ENCODE measurements at places on chromosomes 16 and 17.

DNA sequence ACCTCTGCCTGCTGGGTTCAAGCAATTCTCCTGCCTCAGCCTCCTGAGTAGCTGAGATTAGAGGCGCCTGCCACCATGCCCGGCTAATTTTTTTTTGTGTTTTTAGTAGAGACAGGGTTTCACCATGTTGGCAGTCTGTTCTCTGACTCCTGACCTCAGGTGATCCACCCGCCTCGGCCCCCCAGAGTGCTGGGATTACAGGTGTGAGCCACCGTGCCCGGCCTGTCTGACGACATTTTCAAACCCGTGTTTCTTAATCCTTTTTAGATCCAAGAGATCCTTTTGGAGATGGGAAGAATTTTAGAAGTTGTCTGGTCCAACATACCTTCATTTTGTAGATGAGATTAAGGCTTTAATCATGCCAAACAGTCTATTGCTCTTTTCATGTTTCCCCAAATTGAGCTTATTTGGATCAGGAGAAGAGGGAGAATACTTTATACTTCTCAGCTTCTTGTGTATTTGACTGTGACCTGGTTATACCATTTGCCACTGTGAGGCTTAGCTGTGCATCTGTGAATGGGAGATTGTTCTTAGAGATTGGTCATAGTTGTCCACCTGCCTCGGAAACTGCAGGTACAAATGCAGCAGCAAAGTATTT is 25.8 kb downstream of the USP10 start:
- DNase-seq, result no peak

DNA sequence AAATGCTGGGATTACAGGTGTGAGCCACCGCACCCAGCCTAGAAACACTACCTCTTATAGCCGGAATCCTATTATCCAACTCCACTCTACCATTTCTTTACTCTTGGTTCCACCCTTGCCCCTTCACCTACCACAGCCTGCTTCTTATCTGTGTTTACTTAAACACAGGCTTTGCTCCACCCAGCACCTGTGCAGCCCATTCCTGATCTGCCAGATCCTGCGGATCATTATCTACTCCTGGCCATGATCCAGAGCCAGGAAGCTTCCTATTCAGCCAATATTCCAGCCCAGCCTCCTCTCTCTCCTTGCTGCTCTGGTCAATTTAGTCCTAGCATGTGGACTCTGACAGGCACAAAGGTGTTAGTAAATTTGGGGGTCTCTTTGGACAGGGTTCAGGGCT is 98.8 kb upstream of the MED13 start:
- DNase-seq, result no peak

DNA sequence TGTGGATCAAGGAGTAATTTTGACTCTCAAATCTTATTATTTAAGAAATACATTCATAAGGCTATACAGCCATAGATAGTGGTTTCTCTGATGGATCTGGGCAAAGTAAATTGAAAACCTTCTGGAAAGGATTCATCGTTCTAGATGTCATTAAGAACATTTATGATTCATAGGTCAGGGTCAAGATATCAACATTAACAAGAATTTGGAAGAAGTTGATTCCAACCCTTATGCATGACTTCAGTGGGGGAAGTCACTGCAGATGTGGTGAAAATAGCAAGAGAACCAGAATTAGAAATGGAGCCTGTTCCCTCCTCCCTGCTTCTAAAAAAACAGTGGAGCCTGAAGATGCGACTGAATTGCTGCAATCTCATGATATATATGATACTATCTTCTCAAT is 36.6 kb upstream of the HNF1B start:
- no peak for DNase-seq

DNA sequence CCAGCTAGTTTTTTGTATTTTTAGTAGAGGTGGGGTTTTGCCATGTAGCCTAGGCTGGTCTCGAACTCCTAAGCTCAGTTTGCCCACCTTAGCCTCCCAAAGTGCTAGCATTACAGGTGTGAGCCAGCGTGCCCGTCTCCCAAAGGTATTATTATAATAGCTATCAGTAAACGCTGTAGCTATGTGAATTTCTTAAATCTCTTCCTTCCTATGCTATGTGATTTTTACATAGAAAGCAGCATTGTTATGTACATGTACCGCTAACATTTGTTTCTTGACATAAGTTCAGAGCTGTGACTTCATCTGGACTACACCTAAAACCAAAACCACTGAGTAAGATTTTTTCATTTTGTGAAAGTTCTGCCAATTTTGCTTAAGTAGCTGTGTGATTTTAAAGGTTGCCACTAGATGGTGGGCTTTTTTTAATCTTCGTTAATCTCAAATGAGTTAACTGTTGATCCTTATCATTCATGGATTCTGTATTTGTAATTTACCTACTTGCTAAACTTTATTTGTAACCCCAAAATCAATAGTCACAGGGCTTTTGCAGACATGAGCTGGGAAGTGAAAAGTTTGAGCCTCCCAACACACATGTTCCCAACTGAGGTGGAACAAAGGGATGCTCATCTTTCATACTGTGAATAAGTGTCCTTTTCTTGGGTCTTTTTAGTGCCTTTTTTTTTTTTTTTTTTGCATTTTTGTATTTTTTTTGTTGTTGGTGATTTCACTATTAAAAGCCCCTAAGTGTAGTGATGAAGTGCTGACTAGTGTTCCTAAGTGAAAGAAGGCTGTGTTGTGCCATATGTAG is 21.9 kb downstream of the PRKAR1A start:
- no peak for DNase-seq

DNA sequence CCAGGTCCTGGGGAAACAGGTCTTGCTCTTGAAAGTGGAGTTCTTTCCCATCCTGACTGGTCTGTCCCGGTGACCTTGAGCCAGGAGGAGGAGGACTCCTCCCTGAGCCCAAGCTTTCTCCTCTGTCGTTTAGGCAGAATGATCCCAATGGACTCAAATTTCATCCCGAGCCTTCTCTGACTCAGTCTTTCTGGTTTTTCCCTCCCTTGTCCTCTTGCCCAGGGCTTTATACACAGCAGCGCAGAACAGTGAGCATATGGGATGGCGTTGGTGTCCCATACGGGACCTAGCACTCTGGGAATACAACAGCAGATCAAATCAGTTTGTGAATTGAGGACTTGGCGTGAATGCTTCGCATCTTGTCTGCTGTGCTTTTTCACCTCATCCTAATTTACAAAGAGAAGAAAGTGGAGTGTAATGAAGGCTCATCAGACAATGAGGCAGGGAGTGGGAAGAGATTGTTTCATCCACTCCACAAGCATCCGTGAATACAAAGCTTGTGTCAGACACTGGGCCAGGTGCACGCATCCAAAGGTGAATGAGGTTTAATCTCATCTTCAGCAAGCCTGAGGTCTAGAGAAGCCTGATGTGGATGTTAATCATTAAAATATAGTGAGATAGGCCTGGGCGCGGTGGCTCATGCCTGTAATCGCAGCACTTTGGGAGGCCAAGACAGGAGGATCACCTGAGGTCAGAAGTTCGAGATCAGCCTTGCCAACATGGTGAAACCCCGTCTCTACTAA is 1.1 kb upstream of the XYLT1 start:
- no peak for DNase-seq

GRCh38 chr17:28279411-28279810 is 39.6 kb upstream of the TMEM97 start:
- DNase-seq, result no peak

- no peak for DNase-seq
Observed at GRCh38 chr17:44170499-44171201, at the start of gene ASB16. Gene ASB16, plus strand, starts transcription at chr17:44170704. Its CDS starts 86 bp downstream, at chr17:44170790.

DNA sequence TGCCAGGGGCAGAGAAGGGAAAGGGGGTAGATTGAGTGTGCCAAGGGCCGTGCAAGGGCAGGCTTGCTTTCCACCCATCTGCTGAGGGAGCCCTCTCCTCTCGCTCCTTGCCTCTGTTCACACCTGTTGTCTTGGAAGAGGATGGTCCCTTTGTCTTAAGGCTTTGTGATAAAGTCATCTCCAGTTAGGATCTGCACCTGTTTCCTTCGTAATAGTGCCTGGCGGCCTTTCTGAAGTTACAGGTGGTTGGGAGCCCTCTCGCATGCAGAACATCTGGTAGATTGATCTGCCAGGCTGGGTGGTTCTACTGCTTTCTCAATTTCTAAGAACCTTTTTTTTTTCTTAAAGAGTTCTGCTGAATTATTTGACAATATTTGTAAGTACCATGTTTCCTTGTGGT is 16.3 kb downstream of the UBFD1 start:
- DNase-seq, result no peak

GRCh38 chr16:30778549-30779244 is 8.3 kb downstream of the ZNF629 start:
- DNase-seq, result no peak

DNA sequence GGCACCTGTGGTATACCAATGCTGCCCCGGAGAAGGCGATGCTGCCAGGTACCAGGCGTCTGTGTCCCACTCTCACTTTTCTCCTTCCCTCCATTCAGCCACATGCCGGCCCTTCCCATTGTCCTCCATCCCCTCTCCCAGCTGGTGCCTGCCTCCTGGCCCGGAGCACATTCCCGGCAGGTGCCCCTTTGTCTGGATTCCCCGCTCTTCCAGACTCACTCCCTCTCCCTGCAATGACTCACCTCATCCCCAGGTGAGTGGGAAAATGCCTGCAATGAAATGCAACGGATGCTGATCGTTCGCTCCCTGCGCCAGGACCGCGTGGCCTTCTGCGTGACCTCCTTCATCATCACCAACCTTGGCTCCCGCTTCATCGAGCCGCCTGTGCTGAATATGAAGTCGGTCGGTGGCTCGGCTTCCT is 10.4 kb upstream of the KDM6B start:
- DNase-seq, result no peak

- no peak for DNase-seq
Observed at GRCh38 chr16:75010427-75010826, 11.6 kb downstream of the ZNRF1 start.

DNA sequence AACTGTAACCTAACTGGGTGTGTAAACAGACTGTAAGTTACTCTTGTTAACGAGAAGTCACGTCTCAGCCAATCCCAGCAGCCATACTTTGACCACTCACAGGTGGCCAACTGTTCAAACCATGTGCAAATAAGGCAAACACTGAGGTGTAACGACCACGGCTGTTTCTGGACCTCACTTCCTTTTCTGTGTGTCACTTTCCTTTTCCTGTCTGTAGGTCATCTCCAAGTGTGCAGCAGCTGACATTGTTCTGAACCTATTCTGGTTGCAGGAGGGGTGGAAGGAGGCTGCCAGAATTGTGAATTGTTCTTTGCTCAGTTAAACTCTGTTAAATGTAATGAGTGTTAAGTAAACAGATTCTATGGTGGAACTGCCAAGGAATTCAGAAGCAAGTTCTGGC is 627.4 kb downstream of the KCNJ2 start:
- DNase-seq, result no peak

DNA sequence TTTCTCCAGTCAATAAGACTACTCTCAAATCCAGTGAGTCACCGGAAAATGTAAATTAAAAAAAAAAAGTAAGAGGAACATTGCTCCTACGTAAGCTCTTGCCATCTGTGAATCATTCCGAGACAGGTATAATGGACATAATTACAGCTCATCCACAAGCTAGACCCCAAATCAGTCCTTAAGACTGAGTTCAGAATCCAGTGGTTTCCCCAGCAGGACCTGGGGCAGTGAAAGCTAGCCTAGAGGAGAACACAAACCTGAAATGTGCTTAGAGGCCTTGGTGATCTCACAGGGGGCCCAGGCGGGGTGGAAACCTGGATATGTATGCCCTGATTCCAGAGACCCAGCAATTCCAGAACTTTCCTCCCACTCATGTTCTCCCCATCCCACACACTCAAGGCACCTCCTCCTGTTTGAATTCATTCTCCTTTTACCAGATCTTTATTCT is 132.0 kb downstream of the COPRS start:
- no peak for DNase-seq

- DNase-seq, result no peak
Observed at GRCh38 chr17:8173871-8174322, 2.3 kb downstream of the TMEM107 start.

GRCh38 chr16:13100970-13101369 is 199.6 kb downstream of the SHISA9 start:
- DNase-seq, result no peak

DNA sequence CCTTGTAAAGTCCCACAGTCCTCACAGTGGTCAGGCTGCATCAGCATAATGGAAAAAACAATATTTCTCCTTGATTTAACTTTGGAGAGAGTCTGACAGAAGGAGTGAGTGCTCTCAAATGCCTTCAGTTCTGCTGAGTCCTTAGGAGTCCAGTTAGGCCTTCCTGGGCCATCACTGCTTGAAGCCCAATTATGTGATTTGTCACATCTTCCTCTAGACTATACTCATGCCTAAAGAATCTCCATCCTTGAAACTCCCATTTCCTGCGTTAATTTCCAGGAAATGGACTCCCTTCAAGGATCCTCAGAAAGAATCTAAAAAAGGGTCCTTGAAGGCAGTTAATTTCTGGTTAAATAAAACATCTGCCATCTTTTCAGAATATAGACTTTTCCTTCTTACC is 52.8 kb downstream of the SLFN5 start:
- no peak for DNase-seq

DNA sequence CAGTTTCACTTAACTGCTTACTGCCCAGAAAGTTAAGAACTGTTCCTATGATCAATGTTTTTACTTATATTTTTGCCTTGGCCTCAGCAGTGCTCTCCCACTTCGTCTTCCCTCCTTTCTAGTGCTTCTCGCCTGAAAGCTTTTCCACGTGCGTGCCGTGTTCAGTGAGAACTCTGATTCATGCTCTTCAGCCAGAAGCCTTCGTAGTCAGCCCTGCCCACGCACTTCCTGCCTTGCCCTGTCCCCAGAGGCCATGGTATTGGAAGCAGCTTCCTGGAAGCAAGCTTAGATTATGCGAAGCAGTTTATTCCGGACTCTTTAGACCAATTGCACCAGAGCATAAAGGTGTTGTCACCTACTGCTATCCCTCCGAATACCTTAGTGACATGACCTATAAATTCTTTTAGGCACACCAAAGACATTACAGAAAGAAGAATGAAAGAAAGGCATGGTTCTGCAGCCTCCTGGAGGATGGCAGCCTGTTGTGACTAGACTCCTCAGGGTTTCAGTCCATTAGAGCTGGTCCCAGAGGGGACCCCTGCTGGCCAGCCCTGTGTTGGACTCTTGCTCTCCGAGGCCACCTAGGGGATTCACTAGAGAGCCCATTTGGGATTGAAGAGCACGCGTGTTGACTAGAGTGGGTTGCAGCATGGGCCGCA is 105.2 kb downstream of the RPTOR start:
- DNase-seq, result peak; percentile 61

- DNase-seq, result no peak
Observed at GRCh38 chr16:52450916-52451315, 96.0 kb downstream of the TOX3 start.
